Renal pelvis (tissue), 12 donors: ENCODE measurements at places on chromosomes 6 and 20. TPM values are rescaled to one million over a fixed set of nuclear protein-coding genes. Genes with fewer than 3 reads are reported as not detected.

GRCh38 chr6:45386501-45386900 is 8.8 kb upstream of the SUPT3H start:
- DNase-seq: no peak

BIRC7 gene
- polyA plus RNA-seq: 0.61 TPM

DNA sequence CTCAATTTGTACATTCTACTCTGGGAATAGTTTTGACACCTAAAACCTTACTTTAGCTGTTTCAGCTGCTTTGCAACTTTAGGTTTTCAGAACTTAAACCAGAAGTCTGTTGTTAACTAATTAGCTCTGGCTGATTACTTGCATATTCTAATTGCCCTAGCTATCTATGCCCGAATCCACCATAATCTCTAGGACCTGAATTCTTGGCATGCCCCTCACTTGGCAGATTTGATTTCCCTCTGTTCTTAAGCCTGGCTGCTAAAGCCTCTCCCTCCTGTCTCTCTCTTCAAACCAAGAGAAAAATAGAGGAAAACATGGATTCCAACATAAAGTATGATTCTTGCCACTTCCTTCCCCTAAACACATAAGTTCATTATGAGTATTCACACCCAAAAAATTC is 35.0 kb upstream of the LIN28B start:
- DNase-seq: no peak

DNA sequence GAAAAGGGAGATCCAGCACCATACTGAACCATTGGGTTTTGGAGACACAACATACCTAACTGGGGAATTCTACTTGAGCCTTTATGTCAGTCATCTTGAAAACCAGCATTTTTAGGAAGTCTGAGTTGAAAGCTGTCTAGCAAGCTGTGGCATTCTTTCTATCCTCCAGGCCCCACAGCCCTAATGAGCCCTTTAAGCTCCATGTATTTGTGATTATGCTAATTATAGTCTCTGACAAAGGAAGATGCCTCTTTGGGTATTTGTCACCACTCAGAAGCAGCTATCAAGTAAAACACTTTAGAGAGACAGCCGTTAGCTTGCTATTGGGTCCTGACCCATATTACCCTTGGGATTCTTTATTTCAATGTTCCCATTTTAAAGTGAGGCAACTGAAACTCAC is 159.5 kb upstream of the MANEA start:
- no peak for DNase-seq
